ENCODE measurements at places on chromosomes 16 and 17.

DNA sequence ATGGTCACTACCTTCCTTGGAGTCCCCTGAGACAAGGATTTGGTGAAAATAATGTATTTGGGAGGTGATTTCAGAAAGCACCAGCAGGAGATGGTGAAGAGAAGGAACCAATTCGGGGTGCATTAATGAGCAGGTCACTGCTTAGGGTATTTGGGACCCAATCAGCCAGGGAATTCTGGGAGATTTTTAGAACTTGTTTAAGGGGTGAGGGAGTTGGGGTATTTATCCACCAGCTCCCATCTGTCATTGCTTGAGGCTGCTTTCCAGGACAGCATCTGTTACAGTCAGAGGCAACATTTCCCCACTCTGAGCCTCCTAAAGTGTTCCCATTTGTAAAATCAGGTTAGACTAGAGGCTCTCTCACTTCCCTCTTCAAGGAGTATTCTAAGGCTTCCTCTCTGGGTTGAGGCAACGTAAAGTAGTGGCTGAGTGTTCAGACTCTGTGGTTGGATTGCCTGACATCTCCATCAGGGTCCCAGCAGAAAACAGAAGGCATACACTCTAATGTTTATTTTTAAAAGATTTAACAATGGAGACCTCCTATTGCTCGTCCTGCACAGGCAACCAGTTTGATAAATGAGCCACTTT lies 60.9 kb downstream of the CLEC19A start:
- DNase-seq = no peak

GRCh38 chr17:9994761-9995160 lies 89.7 kb upstream of the RCVRN start:
- no peak for DNase-seq

DNA sequence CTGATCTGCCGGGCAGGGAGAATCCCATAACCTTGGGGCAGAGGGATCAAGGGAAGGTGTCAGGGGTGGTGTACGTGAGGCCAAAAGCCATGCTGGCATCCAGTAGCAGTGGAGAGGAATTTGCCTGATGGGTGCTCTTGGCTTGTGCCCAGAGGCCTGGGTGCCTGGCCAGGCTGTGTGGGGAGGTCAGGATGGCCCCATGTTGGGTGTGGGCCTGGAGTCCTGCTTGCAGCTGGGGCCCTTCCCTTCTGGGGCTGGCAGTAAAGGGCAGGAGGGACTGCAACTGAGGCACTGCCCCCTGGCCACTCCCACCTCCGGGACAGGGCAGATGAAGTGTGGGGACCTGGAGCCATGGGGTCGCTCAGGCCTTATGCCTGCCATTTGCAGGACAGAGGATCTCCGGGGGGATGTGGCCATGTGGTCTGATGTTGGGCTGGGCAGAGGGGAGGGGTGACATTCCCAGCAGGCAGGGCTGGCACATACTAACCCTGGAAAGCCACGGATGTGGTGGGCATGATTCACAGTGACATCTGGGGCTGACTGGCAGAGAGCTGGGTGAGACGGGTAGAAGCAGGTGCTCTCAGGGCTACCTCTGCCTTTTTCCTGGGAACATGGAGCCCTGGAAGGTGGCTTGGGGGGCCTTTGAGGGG lies 3.5 kb downstream of the FMNL1 start:
- no peak for DNase-seq

DNA sequence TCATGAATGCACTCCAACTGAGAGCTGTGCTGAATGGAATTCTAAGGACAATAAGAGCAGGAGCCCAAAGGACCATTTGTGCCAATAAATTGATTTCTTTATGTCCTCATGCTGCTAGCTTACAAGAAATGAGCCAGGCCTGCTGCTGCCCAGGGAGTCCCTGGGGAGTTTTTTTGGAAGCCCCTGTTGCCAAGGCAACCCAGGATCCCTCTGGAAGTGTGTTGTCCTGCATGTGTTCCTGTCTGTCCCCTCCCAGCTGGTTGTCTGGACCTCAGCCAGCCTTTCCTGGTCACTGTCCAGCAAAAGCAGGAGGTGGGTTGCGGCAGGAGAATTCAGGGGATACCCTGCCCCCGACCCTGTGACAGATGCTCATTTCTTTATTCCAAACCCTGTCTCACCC lies 51.0 kb upstream of the GPRC5B start:
- no peak for DNase-seq
